Lung microvascular endothelial cell (primary cell): ENCODE measurements at places on chromosomes 5 and 9. TPM values are rescaled to one million over a fixed set of nuclear protein-coding genes. Genes with fewer than 3 reads are reported as not detected.

SLC6A7 gene
- total RNA-seq: not detected in 2 replicates

DNA sequence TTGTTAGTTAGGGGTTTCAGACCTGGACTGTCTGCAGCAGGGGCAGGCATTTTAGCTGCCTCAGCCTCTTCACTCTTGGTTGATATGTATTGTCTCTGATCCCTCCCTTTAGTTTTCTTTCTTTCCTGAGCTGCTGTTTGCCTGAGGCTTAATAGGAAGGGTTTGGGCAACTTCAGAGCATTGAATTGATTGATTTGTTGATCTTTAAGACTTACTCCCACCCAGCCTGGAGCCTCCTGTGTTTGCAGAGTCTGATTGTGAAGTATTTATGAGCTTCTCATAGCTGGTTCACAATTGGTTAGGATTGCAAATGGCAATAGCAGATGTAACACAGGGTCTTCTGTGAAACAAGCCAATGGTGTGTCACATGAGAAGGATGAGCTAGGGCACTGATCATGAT, 671.8 kb upstream of the SEMA6A start:
- DNase-seq: no peak

GRCh38 chr5:122499585-122499984, 187.5 kb downstream of the SNCAIP start:
- DNase-seq: no peak

EGFL7 gene
- total RNA-seq: 330 and 384 TPM in 2 replicates

DNA sequence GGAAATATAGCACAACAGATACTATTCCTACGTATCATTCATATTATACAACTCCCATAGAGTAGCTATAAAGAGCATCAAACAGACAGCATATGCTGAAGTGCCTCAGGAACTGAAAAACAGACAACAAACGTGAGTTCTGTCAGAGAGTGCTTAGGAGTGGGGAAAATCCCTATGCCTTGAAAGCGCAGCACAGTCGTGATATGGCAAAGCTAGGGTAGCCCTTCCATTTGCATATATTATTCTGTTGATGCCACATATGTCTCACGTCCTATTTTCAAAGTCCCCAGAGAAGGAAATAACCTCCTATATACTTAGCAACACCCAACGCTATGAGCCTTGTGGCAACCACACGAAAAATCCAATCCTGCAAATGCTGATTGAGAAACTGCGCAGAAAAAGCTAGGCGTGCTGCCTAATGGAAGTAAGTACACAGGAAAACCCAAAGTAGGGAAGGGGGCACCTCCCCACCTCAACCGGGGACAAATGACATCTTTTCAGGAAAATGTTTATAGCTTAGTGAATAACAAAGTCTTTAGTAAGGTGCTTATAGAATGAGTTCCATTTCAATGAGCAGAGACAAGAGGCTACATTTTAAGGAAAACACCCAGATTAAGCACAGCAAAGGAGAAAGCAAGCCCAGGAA, 105.1 kb downstream of the MED10 start:
- DNase-seq: no peak

GRCh38 chr9:83059417-83059816, 3.5 kb downstream of the RASEF start:
- DNase-seq: no peak

HAND1 gene
- total RNA-seq: not detected in 2 replicates

DDX41 gene
- 62.1 and 64.5 TPM in 2 replicates for total RNA-seq

DNA sequence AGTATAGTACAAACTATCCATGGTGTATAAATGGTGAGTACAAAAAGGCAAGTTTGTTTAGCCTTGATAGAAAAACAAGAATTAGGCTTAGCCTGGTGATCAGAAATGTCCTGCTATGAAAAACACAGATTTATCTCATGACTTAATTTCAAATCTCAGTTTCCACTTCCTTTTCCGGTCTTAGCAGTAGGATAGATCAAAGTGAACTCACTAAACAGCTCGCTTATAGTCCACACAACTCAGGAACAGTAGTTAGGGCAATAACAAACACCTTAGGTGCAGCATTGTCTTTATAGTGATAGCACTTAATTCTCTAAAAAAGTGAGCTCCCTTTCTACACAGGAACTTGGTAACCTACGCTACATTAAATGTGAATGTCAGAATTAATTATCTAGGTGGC, 11.4 kb downstream of the GOLGA1 start:
- no peak for DNase-seq

DNA sequence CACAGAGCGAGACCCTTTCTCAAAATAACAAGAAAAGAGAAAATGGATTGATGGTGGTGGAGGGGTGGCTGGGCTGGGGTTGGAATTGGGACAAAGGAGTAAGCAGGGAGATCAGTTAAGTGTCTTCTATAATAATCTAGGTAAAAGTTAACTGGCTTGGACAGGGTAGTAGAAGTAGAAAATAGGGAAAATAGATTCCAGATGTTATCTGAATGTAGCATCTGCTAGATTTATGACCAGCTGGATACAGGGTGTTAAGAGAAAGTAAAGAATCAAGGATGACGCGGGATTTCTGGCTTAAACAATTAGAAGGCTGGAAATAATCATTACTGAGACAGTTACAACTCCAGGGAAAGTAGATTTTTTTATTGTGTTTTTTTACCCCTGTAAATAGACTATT, 13.0 kb downstream of the PPP6C start:
- no peak for DNase-seq

DNA sequence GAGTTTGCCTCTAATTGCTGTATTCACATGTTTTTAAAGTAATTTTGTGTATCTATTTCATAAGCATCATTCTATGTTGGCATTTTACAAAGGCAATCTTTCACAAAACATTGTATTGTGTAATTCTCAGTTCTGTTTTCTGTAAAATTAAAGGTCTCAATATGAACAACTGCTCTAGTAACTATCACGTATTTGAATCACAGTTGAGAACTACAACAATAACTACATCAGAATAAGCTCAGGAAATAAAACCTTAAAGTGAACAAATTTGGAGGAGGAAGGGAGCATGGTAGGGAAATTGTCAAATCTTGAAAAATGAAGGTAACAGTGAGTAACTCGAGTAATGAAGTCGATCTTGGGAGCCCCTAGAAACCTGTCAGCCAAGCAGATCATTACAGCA, 22.5 kb upstream of the CAMK4 start:
- no peak for DNase-seq

- DNase-seq: no peak
Observed at GRCh38 chr9:95399261-95399660, 81.8 kb upstream of the FANCC start.

PCDHGB4 gene
- 8.3 and 10.1 TPM in 2 replicates for total RNA-seq

DNA sequence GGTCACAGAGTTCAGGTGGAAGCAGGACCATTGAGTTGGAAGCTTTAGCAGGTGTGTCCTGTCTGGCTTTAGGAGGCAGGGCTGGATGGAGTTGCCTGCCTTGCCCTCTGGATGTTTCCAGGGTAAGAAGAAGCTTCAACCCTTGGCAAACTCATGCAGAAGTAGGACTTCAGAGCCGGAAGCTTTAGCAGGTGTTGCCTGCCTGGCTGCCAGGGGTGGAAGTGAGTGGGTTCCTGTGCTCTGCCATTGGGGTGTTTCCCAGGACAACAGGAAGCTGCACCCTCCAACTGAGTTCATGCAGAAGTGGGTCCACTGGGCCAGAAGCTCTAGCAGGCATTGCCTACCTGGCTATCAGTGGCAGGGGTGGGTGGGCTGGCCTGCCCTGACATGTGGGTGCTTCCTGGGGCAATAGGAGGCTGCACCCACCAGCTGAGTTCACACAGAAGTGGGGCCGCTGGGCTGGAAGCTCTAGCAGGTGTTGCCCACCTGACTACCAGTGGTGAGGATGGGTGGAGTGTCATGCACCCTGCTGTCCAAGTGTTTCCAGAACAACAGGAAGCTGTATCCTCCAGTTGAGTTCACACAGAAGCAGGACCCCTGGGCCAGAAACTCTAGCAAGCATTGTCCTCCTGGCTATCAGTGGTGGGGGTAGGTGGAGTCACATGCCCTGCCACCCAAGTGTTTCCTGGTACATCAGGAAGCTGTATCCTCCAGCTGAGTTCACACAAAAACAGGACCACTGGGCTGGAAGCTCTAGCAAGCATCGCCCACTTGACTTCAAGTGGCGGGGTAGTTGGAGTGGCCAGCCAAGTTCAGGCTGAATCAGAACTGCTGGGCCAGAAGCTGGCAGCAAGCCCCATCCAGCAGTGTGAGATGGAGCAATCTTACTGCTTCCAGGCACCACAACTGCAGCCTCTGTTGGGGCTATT, 24.6 kb downstream of the LOX start:
- DNase-seq: peak; percentile 86

DNA sequence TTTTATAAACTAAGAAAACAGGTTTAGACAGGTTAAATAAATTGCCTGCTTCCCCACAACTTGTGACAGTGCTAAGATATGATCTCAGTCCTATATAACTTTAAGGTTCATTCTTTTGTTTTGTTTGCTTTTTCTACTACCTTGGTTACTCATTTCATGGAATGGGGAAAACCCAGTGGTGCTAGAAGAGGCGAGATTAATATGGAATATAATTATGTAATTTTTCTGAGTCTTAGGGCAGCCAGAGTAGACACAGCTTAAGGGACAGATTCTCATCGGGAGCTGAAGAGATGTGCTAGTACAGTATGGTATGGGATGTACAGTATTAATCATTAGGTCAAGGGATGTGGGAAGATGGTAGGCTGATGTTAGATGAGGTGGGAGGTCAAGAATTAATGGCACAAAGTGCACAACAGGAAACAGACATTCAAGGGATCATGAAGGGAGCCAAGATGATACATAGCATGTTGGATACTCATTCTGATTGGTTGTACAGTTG, 6.2 kb downstream of the TRIM32 start:
- DNase-seq: peak; percentile 70

GRCh38 chr5:31614151-31615020, 24.5 kb upstream of the PDZD2 start:
- DNase-seq: no peak

DNA sequence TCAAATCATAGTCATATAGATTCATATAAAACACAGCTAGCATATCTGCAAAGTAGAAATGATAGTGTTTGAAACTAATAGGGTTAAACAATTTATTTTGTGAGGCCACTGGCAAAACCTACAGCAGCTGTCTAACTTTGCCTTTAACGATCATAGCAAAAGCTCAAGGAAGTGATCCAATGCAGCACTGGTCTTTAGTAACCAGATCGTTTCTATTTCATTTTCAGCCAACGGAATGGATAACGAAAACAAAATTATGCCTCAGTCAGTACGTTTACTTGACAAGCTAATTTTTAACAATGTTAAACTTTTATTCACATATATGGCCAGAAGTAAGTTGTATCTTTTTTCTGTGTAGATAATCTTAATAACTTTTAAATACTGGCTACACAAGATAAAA, 17.7 kb downstream of the MLLT3 start:
- DNase-seq: peak; percentile 66

- no peak for DNase-seq
Observed at GRCh38 chr5:115578657-115579056, 23.6 kb downstream of the TICAM2 start.

DNA sequence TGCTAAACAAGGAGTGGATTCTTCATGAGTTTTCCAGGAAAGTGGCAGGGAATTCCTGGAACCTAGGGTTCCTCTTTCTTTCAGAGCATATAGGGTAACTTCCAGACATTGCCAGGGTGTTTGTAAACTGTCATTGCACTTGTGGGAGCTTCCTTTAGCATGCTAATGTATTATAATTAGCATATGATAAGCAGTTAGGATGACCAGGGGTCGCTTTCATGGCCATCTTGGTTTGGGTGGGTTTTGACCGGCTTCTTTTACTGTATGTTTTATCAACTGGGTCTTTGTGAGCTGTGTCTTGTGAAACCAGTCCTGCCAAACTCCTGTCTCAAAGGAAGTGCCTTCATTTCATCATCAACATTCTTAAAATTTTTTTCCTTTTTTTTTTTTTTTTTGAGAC, 11.9 kb upstream of the MELK start:
- DNase-seq: no peak

- peak; percentile 52 for DNase-seq
Observed at GRCh38 chr5:53151713-53152458, 42.3 kb upstream of the MOCS2 start.

- no peak for DNase-seq
Observed at GRCh38 chr5:75366787-75367186, 29.8 kb downstream of the HMGCR start.

GRCh38 chr5:130727830-130728229, 437.2 kb downstream of the HINT1 start:
- DNase-seq: no peak

GGTA1 gene
- 5.4 and 9.5 TPM in 2 replicates for total RNA-seq

- DNase-seq: no peak
Observed at GRCh38 chr9:37336150-37336549, 86.3 kb upstream of the GRHPR start.

GRCh38 chr5:93708442-93708841, 33.0 kb downstream of the POU5F2 start:
- DNase-seq: no peak

GRCh38 chr5:122749886-122750285, 25.0 kb upstream of the SNX2 start:
- no peak for DNase-seq

GRCh38 chr5:92364986-92365550, 982.0 kb upstream of the ARRDC3 start:
- DNase-seq: no peak

DNA sequence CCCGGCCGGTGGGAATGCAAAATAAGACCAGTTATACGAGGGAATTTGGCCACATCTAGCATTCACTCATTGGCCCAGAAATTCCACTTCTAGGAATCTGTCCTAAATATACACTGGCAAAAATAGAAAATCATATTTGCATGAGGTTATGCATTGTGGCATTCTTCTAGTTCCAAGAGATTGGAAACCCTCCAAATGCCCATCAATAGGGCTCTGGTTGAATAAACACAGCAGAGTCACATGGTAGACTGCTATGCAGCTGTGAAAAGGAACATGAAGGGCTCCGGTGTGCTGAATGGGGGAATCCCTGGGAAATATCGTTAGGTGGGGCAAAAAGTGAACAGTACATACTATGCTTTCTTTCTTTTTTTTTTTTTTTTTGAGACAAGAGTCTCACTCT, 36.8 kb downstream of the PTGES start:
- no peak for DNase-seq

GRCh38 chr5:45060724-45061123, 252.0 kb downstream of the MRPS30 start:
- no peak for DNase-seq

LCN15 gene
- 0.22 TPM in 1 of 2 replicates, not detected in the other for total RNA-seq

ROR2 gene
- total RNA-seq: under 0.01 TPM in 1 of 2 replicates, not detected in the other

GALNT12 gene
- total RNA-seq: under 0.01 and 0.22 TPM in 2 replicates

GRCh38 chr5:120137582-120137981, 326.5 kb upstream of the PRR16 start:
- no peak for DNase-seq

- DNase-seq: no peak
Observed at GRCh38 chr9:120888626-120889025, 11.6 kb upstream of the PHF19 start.

KIF24 gene
- total RNA-seq: 0.40 and 1.1 TPM in 2 replicates

DNA sequence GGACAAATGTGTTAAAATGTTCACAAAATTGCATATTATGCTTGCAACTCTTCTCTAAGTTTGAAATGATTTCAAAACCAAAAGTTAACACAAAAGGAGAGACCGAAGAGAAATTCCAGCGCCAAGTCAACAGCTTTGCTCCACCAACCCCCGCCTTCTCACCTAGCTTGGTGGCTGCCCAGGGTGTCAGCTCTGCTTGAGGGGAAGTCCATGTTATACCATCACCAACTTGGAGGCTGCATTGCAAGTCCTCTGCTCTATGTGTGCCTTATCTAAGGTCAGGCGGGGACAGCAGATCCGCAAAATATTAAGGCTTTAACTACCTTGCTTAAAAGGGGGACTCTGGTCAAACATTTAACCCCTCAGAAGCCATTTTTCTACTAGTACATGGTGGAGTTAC, 14.6 kb downstream of the CCNJL start:
- DNase-seq: no peak

- no peak for DNase-seq
Observed at GRCh38 chr5:96070622-96071225, 109.1 kb upstream of the ELL2 start.

GRCh38 chr5:96595300-96596090, 66.7 kb upstream of the CAST start:
- DNase-seq: peak; percentile 93
